Kidney epithelial cell (primary cell): ENCODE measurements at places on chromosomes 3 and 15. TPM values are rescaled to one million over a fixed set of nuclear protein-coding genes. Genes with fewer than 3 reads are reported as not detected.

DNA sequence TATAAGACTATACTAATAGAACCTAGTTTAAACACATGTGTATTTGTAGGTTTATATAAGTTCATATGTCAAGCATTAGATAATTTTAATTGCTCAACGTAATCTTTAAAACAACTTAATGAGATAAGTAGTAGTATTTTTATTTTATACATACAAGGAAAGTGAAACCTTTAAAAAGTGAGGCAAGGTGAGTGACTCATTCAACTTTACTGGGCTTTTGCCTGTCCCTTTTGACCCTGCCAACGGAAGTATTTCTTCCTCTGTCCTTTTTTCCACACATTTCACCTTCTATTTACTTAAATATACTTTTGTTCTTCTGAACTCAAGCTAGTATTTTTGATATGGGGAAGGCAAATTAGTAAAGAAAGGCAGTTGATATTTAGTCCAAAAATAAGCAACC is 78.5 kb downstream of the KBTBD8 start:
- DNase-seq, result no peak

The SI gene
- total RNA-seq, result not detected in 2 replicates

DNA sequence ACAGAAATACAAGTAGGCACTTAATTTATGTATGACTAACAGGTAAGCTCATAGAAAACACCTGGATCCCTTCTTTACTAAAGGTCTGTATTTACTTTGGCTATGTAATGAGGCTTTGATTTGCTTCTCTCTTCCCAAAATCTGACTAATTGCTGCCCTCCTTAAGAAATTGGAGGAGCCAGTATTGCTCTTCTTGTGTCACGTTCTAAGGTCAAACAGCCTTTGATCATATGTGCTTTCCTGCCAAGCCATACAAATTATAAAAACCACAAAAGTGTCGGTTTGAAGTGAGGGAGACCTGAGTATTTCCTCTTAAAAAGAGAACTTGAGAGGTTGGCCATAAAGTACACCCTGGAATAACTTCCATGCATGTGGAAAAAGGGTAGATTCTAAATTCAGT is 112.1 kb upstream of the MB21D2 start:
- no peak for DNase-seq

- no peak for DNase-seq
Observed at GRCh38 chr15:96066852-96067495, 263.5 kb upstream of the NR2F2 start.

- no peak for DNase-seq
Observed at GRCh38 chr15:64636556-64636955, 138.8 kb downstream of the RBPMS2 start.

- DNase-seq, result no peak
Observed at GRCh38 chr15:51379390-51379789, 37.9 kb downstream of the GLDN start.

- DNase-seq, result no peak
Observed at GRCh38 chr15:64144565-64145281, 6.8 kb upstream of the SNX22 start.

GRCh38 chr3:5319454-5319853 is 131.9 kb downstream of the EDEM1 start:
- no peak for DNase-seq

GRCh38 chr3:5657106-5657505 is 469.6 kb downstream of the EDEM1 start:
- no peak for DNase-seq

GRCh38 chr3:137514853-137515252 is 249.3 kb upstream of the SOX14 start:
- DNase-seq, result no peak

The AGBL1 gene
- total RNA-seq, result not detected in 2 replicates

- no peak for DNase-seq
Observed at GRCh38 chr3:4198491-4198890, 104.7 kb upstream of the SETMAR start.

The NDN gene
- total RNA-seq, result 75.0 and 88.9 TPM in 2 replicates

The RYR3 gene
- 0.27 and 0.50 TPM in 2 replicates for total RNA-seq
